RPMI7951 (cell line): ENCODE measurements at places on chromosomes 16 and 17. TPM values are rescaled to one million over a fixed set of nuclear protein-coding genes. Genes with fewer than 3 reads are reported as not detected.

DNA sequence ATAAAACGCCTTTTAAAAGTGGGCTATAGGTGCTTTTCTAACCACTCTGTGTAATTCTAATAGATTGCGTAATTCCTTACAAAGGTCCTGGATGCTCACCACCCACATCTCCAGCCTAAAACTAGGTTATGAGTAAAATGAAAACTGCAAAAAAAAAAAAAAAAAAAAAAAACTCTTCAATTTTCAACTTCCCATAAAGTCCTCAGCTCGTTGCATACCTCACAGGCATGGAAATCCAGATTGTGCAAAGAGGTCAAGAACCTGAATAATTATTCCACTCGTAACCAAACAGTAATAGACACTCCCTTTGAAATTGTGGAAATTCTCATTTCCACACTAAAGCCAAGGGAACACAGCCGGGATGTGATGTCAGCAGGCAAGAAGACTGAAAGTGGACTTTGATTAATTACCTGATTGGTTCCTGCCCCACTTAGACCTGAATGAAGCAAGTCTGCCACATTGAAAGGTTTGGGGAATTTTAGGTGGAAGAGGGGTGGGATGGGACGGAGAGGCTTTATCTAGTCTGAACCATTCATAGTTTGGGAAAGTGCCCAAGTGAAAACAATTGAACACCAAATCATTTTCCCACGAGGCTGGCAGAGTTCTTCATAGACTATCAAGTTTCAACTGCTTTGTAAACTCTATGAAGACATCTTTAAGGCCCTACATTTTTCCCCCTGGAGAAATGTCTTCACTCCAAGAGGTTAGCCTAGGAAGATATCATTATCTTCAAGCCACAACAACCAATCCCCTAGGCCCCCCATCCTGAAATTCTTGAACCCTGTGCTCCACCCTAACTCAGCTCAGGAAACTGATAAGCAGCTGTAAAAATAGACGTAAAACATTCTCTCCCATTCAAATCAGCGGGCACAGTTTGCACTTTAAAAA, 49.1 kb upstream of the TANC2 start:
- no peak for DNase-seq

The XAF1 gene
- 18.0 and 28.1 TPM in 2 replicates for total RNA-seq

- no peak for DNase-seq
Measured at GRCh38 chr17:47705536-47706530, 11.9 kb downstream of the TBKBP1 start.

The GRAP gene
- total RNA-seq, result not detected in 2 replicates
